ENCODE measurements at places on chromosomes 4 and X.

GRCh38 chr4:104128031-104128849 is 366.5 kb downstream of the CXXC4 start:
- DNase-seq: no peak

DNA sequence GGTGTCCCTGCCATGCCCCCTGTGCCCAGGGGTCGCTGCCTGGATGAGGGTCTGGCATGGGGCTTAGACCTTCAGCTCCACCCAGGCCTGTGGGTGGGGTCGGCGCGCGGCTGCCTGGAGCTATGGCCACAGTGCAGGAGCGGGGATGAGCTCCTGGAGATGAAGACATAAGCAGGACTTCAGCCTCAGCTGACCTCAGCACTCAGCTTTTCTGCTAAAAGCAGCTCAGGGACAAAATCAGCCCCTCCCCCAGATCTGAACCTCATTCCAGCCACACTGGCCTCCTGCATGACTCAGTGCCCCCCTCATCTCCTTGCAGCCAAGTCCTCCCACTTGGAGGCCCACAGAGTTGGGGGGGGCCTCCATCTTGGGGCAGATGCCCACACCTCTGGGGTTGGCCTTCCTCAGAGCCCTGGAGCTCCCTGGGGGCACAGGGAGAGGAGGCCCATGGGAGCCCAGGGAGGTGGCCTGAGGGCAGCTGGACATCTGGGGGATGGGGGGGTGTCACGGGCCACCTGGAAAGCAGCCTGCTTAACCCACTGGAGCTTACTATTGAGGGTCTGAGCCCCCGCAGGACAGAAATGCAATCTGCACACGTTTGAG is 19.4 kb upstream of the CPLX1 start:
- DNase-seq: no peak

GRCh38 chr4:152102436-152103000 is 341.7 kb upstream of the GATB start:
- no peak for DNase-seq

- peak; percentile 37 for DNase-seq
Observed at GRCh38 chr4:169030562-169030982, 20.5 kb upstream of the CBR4 start.

GRCh38 chr4:147060151-147060931 is 114.7 kb upstream of the TTC29 start:
- no peak for DNase-seq

DNA sequence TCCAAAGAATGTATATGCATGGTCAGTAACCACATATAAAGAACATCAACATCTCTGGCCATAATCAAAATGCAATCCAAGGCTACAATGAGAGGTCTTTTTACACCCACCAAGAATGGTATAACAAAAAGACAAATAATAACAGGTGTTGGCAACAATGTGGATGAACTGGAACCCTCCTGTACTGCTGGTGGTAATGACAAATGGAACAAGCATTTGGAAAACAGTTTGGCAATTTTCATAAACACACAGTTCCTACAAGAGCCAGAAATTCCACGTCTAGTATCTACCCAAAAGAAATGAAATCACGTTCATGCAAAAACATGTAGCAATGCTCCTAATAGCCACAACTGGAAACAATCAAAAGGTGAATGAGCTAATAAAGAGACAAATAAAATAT is 11.7 kb downstream of the UGT2B4 start:
- DNase-seq: no peak

DNA sequence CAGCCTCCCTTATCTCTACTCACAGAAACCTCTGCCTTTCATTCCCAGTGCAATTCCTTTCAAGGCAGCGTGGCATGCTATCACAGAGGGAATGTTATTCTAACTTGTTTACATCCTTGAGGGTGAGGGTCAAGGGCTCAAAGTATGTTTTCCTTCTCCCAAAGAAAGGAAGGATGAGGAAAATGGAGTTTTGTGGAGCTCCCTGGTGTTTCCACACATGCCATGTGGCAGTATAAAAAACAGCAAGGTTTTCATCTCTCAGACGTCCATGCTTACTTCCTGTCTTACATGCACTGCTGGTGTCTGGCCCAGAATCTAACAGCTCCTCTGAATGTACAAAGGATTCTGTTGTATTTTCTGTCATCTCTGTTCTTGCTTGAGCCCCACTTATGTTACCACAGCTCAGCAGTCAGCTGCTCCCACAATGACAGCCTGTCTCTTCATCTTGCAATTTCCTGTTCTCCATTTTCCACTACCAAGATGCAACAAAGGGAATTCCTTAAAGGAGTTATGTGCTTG is 128.0 kb downstream of the SNCA start:
- peak; percentile 96 for DNase-seq

GRCh38 chrX:41655631-41656030 is 33.1 kb upstream of the GPR34 start:
- DNase-seq: no peak

GRCh38 chrX:101416691-101417090 is 8.7 kb downstream of the HNRNPH2 start:
- DNase-seq: no peak

DNA sequence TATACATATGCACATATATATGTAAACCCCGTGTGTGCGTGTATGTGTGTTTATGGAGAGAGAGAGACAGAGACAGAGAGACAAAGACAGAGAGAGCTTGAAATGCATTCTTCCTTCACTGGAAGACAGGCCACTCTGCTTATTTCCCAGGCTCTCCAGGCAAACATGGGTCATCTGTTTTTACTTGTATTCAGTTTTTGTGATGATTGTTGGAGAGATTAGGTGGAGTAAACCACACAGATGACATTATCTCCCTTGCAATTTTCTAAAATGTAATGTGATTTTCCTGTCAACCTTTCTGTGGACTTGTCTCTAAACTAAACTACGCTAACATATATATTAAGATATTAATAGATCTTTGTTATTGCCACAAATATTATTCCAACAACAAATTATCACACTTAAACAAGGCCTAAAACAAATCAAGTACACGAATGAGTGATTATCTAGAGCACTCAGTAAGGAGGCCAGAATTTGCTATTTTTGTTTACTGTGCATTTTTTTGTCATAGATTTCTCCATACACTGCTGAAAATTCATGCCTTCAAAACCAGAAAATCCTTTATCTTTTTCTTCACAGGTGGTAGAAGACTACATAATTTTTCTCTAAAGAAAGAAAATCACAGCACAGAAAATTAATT is 251.8 kb upstream of the SLIT2 start:
- DNase-seq: no peak

- no peak for DNase-seq
Observed at GRCh38 chr4:69760455-69760854, at the start of gene SULT1B1. SULT1B1 (minus strand) TSS chr4:69760620; CDS start chr4:69755217, 5,403 bp downstream.

- DNase-seq: no peak
Observed at GRCh38 chr4:181254771-181255170, 988.4 kb upstream of the TENM3 start.

DNA sequence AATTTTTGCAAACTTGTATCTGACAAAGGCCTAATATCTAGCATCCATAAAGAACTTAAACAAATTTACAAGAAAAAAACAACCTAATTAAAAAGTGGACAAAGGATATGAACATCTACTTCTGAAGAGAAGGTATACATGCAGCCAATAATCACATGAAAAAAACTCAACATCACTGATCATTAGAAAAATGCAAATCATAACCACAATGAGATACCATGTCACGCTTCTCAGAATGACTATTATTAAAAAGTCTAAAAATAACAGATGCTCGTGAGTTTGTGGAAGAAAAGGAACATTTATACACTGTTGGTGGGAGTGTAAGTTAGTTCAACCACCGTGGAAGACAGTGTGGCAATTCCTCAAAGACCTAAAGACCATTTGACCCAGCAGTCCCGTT is 24.0 kb downstream of the CEP44 start:
- no peak for DNase-seq

- no peak for DNase-seq
Observed at GRCh38 chr4:154312246-154312645, 179.4 kb downstream of the DCHS2 start.

DNA sequence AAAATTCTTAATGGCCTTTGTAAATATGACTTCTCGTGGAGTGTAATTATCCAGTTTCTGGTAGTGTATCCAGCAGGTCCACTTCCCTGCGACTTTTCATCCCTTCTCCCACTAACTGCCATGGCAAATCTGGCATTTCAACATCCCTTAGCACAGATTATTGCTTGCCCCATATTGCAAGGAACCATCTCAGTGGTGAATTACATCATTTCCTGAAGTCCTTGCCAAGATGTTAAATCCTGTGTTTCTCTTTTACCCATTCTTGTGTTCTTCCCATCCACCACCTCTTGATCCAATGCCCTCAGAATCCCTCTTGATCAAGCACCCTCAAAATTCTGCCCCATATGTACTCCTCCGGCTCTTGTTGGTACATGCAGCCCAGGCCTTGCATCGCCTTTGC is 88.1 kb upstream of the ZNF81 start:
- DNase-seq: no peak

GRCh38 chrX:119618439-119618838 is 12.2 kb upstream of the NKRF start:
- no peak for DNase-seq

DNA sequence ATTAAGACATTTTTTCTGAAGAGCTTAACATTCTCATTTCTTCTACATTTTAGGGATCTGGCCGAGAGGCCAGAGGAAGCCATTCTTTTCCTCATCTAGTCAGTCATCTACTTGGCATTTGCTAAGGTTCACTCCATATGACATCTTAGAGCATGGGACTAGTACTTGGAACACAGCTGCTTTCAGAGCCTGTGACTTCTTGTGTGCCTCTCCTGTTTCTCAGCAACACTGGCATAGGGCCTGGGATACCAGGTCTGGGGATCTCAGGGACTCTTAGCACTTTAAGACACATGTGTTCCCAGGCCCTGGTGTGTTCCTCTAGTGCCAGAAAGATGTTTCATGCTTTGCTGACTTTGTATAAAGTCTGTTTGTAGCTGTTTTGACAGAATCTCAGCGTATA is 7.3 kb downstream of the PLP1 start:
- DNase-seq: no peak

GRCh38 chrX:40933132-40933705 is 152.0 kb upstream of the USP9X start:
- DNase-seq: no peak

- no peak for DNase-seq
Observed at GRCh38 chrX:53717205-53717604, 30.7 kb upstream of the HUWE1 start.

GRCh38 chr4:140149846-140150635 is 3.9 kb downstream of the MAML3 start:
- DNase-seq: peak; percentile 62

DNA sequence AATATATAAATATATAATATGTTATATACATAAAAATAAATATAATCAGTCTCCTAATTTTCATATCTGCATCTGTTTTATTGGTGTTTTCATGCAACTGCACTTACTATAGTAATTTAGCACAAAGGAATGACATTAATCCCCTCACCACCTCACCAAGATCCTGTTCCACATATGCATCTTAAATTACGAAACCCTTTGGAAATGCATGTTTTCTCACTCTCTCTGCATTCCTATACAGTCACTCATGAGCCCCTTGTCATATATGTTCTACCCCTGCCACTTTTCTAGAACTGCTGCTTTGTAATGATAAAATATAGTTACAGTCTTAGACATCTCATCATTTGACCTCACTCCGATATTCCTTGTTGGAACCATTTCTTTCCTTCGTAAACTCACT is 728.7 kb upstream of the SLIT2 start:
- no peak for DNase-seq

DNA sequence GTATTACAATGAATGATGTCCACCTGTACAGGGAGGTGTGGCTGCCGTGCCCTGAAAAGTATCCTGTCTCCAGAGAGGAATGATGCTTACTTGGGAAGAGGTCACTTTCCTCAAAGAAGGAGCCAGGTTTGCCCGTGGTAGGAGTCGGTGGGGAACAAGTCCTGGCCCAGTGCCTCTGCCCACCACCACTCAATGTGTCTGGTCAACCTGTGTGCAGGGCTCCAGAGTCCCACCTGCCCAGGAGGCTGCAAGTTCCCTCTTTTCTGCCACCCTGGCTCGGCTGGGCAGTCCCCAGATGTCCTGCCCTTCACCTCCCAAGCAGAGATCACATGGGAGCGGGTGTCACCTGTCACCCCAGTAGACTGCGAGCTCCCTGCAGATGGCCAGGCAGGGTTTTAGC is 75.4 kb upstream of the C4orf50 start:
- no peak for DNase-seq

DNA sequence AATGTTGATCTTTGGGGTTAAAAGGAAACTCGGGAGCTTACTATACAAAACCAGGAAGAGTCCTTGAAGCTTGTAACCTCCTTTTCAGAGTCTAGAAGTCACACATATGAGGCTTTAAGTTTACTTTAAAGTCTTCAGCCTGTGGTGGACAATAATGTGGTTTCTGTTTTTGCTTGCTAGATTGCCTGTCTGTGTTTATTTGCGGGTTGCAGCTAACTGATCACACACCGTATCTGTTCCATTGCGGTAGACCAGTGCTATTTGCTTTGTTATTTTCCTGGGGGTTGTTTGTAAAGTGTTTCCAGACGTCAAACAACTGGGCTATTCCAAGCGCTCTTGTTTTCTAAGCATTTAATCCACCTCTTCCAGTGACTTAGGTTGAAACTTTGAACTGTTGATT is 143.0 kb upstream of the GYPA start:
- no peak for DNase-seq

DNA sequence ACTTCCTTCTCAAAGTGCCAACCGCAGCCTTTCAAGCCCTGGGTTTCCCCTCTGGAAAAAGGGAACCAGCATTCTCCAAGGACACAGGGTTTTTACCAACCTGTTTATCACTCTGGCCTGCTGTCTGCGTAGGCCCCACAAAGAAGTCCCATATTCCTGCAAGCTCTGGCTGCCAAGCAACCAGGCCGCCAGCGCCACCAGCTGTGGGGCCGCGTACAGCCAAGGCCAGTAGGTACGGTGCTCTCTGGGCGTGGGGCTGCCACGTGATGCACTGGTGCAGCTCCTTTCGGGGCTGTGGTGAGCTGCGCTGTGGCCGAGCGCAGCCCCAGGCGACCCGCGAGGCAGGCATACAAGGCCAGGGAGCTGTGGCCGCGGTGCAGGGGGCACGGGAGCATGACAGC is 22.1 kb downstream of the LUZP4 start:
- no peak for DNase-seq

DNA sequence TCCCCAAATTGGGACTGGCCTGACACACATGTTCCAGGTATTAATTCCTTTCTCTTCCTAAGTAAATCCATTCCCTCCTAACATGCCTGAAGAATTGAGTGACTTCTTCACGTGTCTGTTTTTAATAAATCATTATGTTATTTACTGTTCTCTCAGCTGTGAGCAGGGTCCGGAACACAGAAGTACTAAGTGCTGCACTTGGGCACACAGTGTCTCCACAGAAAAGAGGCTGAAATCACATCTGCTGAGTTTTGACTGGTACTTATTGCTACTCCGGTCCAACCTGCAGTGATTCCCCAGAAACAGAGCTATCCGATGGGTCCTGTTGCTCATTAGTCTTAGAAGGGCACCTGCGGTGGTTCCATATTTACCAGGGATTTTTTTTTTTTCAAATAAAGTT is 202.6 kb downstream of the RBM46 start:
- DNase-seq: no peak
